Naive thymus-derived CD4-positive, alpha-beta T cell (primary cell): ENCODE measurements at places on chromosomes 11 and 22. TPM values are rescaled to one million over a fixed set of nuclear protein-coding genes. Genes with fewer than 3 reads are reported as not detected.

GRCh38 chr22:20724676-20725454 is 49.0 kb upstream of the SERPIND1 start:
- DNase-seq, result no peak

- DNase-seq, result no peak
Observed at GRCh38 chr11:116232364-116232828, 540.4 kb downstream of the BUD13 start.

DNA sequence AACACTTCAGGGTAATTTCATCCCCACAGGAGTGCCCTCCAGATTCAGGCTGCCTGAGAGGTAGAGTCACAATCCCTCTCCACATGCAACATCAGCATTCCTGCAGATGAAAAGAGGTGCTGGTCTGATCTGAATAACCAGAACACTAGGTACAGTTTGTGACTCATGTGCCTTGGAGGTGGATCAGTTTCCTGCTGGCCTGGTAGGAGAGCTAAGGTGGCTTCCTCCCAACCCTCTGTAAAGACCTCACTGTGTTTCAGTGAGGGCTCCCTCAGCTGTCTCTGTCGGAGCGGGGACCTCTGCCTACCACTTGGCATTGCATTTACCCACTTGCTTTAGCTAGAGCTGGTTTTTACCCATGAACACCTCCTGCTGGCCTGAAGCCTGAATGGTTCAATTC is 7.6 kb downstream of the OR9G1 start:
- DNase-seq, result no peak

DNA sequence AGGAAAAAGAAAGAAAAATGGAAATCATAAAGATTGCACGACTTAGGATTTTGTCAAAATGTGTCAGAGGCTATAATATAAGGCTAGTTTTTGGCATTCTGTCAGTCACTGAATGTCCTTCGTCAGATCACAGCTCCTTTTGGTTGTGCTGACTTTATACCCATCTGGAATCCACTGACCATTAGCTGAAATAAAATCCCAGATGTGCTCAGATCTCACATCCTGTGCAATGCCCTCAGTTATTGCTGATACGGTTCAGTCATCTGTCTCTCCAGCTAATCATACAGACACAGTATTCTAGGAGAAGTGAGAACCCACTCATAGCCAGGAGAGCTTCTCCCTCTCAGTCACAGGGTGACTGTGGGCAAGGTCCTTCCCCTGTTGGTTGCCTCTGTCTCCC is 11.5 kb downstream of the CD44 start:
- DNase-seq, result no peak

The C11orf87 gene
- total RNA-seq, result not detected

- DNase-seq, result no peak
Observed at GRCh38 chr11:446891-447290, 3.2 kb upstream of the PTDSS2 start.

The MYRF gene
- total RNA-seq, result 0.19 TPM

GRCh38 chr11:102974552-102975280 is 19.2 kb upstream of the MMP13 start:
- DNase-seq, result no peak

DNA sequence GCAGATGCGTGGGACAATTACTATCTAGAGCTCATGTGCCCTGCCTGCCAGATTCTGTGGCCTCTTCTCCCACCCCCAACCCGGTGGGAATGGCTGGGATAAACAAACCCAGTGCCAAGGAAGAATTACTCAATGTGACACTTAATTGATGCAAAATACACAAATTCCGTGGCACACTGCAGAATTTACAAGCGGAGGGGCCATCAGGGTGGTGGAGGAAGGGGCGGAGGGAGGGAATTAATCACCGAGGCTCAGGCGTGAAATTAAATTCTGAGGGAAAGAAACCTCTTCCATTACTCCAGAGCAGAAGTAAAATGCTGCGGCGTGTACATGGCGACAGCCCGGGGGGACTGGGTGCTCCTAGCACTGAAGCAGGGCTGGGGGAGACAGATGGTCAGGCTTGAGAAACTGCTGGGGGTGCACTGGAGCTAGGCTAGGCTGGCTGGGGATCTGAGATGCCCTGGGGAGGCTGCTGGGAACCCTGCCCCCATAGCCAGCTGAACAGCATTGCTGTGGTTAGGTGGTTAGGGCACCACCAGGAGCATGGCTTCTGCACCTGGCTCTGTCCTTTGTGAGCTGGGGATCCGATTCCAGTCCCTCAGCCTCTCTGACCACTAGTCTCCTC is 200.6 kb downstream of the CEP164 start:
- DNase-seq, result no peak

GRCh38 chr11:78459738-78460137 is 42.1 kb upstream of the GAB2 start:
- no peak for DNase-seq
